ENCODE measurements at places on chromosomes 3 and 15.

GRCh38 chr3:140051019-140051957, 116.3 kb downstream of the CLSTN2 start:
- peak; percentile 35 for DNase-seq

- DNase-seq = no peak
These were observed 39.6 kb downstream of the LEKR1 start for GRCh38 chr3:156865732-156866131.

GRCh38 chr3:129699199-129699598, 92.7 kb upstream of the PLXND1 start:
- no peak for DNase-seq

DNA sequence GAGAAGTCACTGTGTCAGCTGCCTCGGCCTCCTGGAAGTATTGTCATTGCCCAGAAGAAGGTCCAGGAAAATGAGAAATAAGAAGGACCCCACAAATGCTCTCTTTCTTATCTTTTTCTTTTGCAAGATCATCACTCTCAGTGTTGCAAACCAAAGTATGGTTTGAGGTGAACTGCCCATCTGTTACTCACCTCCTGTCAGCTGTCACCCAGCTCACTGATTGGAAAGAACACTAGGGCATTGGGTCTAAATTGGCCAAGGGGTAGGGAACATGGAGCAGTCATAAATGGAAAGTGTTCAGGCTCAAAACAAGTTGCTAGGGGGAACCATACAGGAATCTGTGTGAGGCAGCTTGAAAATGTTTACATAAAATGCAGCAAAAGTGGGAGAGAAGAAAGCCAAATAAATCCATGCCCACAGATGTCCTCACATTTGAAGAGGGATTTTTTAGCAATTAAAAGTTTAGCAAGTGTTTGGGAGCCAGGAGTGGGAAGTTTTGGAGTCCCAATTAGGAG, 431.2 kb upstream of the THBS1 start:
- no peak for DNase-seq

DNA sequence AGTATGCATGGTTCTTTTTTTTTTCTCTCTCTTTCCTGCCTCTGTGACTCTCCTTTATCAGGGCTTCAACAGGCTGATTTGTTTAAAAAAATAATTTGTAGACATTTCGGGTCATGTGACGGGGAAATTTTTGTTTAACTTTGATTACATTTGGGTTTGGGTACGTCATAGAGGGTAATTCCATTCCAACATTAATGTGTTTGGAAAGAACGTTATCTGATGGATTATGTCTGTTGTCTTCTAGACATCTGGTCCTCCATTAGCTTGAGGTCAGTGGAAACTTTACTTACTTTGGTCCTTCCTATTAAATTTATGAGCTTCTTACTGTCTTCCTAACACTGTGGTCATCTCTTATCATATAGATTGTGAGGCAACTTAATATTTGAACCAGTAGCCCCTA, 80.9 kb downstream of the STT3B start:
- no peak for DNase-seq

Measured in left ventricle myocardium superior (tissue), 1 donor.